AML-193 (cell line): ENCODE measurements at places on chromosomes 7 and 10.

GRCh38 chr10:122617476-122618270 lies 57.1 kb downstream of the DMBT1 start:
- DNase-seq = no peak

DNA sequence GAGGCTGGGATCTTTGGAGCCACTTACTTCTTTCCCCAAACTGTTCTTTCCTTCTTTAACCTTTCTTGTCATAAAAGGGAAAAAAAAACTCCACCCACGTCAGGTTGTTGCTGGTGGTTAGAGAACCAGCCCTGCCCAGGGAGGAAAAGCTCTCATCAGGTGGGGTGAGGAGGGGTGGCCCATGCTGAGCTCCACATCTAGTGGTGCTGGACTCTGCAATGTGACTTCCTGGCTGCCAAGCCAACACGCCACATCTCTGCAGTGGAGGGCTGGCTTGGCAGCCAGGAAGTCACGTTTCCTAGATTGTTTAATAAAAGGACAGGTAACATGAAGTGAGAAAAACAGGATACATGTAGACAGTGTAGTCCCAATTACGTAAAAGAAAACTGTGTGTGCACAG lies 37.4 kb downstream of the WIPF3 start:
- DNase-seq = no peak

- no peak for DNase-seq
These were observed at the start of gene ITGA8 for GRCh38 chr10:15719899-15720634. TSS of gene ITGA8 (minus strand) at chr10:15719922. CDS start at chr10:15719771, 151 bp downstream.

DNA sequence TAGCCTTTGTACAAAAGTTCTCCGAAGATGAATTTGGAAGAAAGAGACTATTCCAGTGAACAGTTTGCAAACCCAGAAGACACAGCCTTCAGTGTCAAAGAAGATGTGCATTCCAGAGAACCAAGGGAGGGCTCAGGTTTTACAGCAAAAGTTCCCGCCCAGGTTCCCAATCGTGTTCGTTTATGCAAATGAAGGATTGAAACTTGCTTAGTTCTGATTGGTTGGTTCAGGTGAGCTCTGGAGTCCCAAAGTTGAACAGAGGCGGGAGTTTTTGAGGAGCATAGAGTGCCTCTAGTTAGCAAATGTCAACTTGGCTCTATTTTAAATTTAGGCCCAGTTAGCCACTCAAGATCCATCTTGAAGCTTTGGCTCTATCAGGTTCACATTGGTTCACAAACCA lies 51.3 kb downstream of the TMEM270 start:
- DNase-seq = no peak

DNA sequence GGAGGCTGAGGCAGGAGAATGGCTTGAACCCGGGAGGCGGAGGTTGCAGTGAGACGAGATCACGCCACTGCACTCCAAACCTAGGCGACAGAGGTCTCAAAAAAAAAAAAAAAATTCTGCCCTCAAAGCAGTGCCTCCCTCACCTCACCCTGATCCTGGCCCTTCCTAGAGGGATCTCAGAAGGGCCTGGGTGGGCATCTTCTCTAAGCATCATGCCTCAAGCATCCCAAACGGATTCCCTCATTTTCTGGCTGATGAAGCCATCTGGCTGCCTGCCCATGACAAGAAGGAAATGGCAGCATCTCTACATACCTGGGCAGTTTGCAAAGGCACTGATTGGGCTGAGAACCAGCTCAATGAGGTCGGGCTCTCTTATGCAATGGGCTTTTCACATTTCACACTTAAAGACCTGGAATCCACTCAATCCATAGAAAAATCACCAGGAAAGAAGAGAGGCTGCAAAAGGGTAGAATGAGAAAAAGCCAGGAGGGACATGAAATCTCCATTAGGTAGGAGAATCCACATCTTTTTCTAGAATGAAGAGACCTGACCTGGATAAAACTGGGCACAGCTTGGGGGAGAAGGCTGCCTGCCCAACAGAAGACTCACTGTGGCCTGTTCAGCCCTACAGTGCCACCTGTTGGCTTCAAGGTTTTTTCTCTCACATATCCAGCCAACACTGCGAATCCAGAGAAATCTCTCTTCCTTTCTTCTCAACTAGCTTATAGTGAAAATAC lies 48.1 kb downstream of the PDLIM1 start:
- DNase-seq = peak; percentile 10
